ENCODE measurements at places on chromosomes 12 and 14. TPM values are rescaled to one million over a fixed set of nuclear protein-coding genes. Genes with fewer than 3 reads are reported as not detected.

PLBD1 gene
- 1.1 TPM for total RNA-seq

CELA1 gene
- not detected for total RNA-seq

RTL1 gene
- total RNA-seq: not detected

KIAA0586 gene
- 12.1 TPM for total RNA-seq

EFS gene
- under 0.01 TPM for total RNA-seq

RSRC2 gene
- total RNA-seq: 41.7 TPM

PLD4 gene
- total RNA-seq: 25.6 TPM

RNU4-1 gene
- total RNA-seq: under 0.01 TPM

GNG2 gene
- 12.7 TPM for total RNA-seq

SLC10A1 gene
- not detected for total RNA-seq

CCER1 gene
- total RNA-seq: not detected

PAPOLA gene
- 74.6 TPM for total RNA-seq

TUBA1C gene
- 257 TPM for total RNA-seq

SMIM41 gene
- total RNA-seq: under 0.01 TPM

HIF1A gene
- total RNA-seq: 75.1 TPM

FBLN5 gene
- total RNA-seq: 1.9 TPM

CCDC197 gene
- total RNA-seq: not detected

KRT78 gene
- not detected for total RNA-seq

CPNE6 gene
- not detected for total RNA-seq

SRSF9 gene
- total RNA-seq: 144 TPM

TPH2 gene
- total RNA-seq: not detected

PTHLH gene
- total RNA-seq: 0.27 TPM

FAM222A gene
- 0.81 TPM for total RNA-seq

CCDC88C gene
- total RNA-seq: 77.3 TPM

STXBP6 gene
- total RNA-seq: 5.1 TPM

NPAS3 gene
- total RNA-seq: 0.27 TPM

SOAT2 gene
- under 0.01 TPM for total RNA-seq

RNF212B gene
- not detected for total RNA-seq

TSFM gene
- total RNA-seq: 15.6 TPM

ERBB3 gene
- total RNA-seq: 0.27 TPM

PRPF39 gene
- 51.7 TPM for total RNA-seq

NTS gene
- total RNA-seq: not detected

KRT2 gene
- not detected for total RNA-seq

NEUROD4 gene
- not detected for total RNA-seq

KRT82 gene
- total RNA-seq: not detected

KRT8 gene
- 7.3 TPM for total RNA-seq

AGAP2 gene
- total RNA-seq: 82.9 TPM

RERG gene
- total RNA-seq: under 0.01 TPM

CNTN1 gene
- 0.54 TPM for total RNA-seq

IFNG-AS1 gene
- 0.27 TPM for total RNA-seq

PRPH gene
- total RNA-seq: under 0.01 TPM

DBX2 gene
- not detected for total RNA-seq

LTBP2 gene
- total RNA-seq: 0.27 TPM

RNASE4 gene
- 8.9 TPM for total RNA-seq

FGF23 gene
- total RNA-seq: not detected

TMEM63C gene
- total RNA-seq: 0.27 TPM

LMNTD1 gene
- not detected for total RNA-seq

TMEM121 gene
- 46.3 TPM for total RNA-seq

KRT75 gene
- not detected for total RNA-seq

AJUBA gene
- total RNA-seq: 1.9 TPM

VRTN gene
- under 0.01 TPM for total RNA-seq

PPP1R1A gene
- not detected for total RNA-seq

GPR137C gene
- 0.27 TPM for total RNA-seq
